Femur (tissue), 1 donor: ENCODE measurements at places on chromosomes 12 and 14.

GRCh38 chr14:91258011-91258618 lies 13.6 kb upstream of the GPR68 start:
- no peak for DNase-seq

GRCh38 chr14:95307402-95308041 lies 12.2 kb downstream of the CLMN start:
- DNase-seq: no peak

DNA sequence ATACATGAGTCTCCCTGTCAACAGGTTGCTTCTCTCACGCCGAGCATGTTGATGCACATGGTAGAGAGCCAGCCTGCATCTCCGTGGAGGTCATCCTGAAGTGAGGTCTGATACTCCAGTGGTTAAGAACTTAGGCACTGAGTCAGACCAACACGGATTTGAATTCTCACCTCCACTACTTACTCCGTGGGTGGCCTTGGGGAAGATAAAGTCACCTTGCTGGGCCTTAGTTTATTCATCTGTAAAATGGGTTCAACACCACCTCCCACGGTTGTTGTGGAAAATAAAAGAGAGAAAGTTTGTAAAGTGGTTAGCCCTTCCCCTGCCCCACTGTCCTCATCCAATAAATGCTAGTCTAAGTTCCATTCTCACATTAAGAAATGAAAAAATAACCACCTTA lies 408.9 kb downstream of the MED13L start:
- no peak for DNase-seq

DNA sequence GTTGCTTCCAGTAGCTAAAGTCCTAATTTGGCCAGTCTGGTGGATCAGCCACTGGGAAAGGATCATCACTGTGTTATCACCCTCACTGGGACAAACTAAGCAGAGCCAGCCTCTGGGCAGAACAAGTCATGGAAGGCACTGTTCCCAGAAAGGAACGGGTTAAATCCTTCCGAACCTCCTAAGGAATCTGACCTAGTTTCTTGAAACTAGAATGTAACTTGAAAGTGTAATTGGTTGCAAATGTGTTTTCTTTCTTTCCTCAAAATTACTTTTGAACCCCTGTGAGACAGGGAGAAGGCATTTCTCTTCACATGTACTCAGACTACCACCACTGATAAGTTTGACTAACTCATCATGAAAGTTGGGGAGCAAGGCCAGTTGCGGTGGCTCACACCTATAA lies 18.7 kb upstream of the KICS2 start:
- no peak for DNase-seq

DNA sequence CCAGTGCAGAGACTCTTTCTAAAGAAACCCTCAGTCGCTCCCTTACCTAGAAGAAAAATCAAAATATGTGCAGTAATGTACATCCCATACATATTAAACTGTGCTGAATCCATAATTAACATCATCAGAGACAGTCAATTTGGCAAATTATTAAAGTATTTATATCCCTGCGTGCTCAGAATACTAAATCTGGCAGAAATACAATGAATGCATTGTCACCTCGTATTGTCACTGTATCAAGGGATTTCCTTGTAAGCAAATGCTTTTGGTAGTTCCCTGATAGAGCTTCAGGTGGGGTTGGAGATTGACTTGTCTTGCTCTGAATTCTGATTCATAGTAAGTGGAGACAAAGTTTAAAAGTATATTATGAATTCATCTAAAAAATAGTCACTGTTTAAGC lies 319.1 kb downstream of the PPFIA2 start:
- no peak for DNase-seq

- no peak for DNase-seq
Observed at GRCh38 chr12:45415393-45415817, 199.5 kb downstream of the ANO6 start.

GRCh38 chr12:90301561-90302133 lies 593.0 kb upstream of the ATP2B1 start:
- DNase-seq: no peak

DNA sequence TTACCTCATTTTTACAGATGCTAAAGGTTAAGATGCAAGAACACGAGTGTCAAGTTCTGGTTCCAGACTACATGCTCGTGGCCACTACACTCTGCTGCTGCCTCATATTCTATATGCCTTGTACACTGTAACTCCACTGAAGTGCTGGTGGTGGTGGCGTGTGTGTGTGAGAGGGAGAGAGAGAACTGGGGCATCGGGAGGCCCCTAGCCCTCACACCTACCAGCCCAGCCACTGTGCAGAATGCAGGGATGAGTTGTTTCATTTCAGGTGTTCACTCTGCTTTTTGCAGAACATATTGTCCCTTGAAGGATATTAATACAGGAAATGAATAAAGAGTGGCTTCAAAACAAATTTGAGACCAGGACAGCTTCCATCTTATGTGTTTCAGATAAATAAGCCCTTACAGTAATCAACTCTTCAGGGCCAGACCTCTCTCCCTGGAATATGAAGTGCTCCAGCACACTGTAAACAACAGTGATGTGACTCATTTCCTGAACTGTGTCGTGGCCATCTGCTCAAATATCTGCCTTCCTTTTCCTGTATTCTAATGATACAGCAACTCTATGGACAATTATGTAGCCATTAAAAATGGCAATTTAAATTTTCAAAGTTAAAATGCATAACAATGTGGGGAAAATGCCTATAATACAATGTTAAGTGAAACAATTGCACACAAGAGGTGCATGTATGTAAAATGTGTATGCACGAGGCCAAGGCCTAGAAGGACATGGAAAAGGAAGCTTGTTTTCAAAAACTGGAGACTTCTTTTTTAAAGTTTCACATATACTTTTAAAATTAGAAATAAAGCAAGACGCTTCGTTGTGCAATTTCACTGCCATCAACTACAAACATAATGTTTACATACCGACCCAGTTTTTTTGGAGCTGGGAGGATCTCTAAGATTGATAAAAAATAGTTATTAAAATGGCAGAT lies 215.4 kb downstream of the PELI2 start:
- DNase-seq: no peak

- no peak for DNase-seq
Observed at GRCh38 chr12:42236017-42236416, 2.0 kb downstream of the YAF2 start.

GRCh38 chr14:104559804-104560585 lies 19.6 kb upstream of the C14orf180 start:
- DNase-seq: peak; percentile 12

GRCh38 chr12:96404696-96405095 lies 4.5 kb upstream of the CDK17 start:
- DNase-seq: no peak

DNA sequence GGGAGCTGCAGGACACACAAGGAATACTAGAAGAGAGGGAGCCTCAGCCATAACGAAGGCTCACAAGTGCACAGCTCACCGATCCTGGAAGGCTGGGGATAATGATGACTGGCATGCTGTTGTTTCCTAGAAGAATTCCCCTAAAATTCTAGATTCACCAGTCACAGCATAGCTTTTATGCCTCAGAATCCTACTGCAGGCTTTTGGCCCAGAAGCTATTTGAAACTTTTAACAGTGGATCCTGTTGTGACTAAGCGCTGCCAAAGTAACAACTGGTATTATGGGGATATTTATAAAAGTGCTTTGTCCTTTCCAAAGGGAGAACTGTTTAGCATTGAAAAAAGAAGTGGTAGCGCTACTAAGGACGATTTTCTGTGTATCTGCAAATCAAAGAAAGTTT lies 214.1 kb upstream of the PELI2 start:
- no peak for DNase-seq

- DNase-seq: no peak
Observed at GRCh38 chr14:29789475-29789874, 138.2 kb downstream of the PRKD1 start.

DNA sequence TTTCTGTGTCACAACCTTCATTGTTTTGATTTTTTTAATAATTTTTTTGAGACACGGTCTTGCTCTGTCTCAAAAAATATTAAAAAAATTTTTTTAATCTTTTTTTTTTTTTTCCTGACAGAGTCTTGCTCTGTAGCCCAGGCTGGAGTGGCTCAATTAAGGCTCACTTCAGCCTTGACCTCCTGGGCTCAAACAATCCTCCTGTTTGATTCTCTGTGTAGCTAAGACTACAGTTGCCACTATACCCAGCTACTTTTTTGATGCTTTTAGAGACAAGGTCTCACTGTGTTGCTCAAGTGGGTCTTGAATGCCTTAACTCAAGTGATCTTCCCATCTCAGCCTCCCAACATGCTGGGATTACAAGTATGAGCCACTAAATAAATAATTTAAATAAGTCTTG lies 9.2 kb upstream of the PRH2 start:
- no peak for DNase-seq

DNA sequence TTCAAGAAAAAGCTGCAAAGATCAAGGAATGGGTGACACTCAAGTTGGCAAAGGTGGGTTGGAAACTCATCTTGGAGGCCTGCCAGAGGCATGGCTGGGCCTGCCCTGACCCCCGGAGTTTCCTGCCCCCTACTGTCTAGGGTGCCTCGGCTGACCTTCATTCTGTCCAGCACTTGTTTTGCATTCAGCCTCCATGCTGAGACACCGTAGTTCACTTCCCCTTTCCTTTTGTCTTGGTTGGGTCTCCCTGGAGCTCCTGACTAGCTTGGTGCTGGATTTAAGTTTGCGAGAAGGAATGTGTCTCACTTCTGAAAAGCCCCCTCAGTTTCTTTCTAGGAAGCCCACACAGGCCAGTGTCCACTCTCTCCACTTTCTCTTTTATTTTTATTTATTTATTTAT lies 26.5 kb downstream of the PLEKHH1 start:
- no peak for DNase-seq

DNA sequence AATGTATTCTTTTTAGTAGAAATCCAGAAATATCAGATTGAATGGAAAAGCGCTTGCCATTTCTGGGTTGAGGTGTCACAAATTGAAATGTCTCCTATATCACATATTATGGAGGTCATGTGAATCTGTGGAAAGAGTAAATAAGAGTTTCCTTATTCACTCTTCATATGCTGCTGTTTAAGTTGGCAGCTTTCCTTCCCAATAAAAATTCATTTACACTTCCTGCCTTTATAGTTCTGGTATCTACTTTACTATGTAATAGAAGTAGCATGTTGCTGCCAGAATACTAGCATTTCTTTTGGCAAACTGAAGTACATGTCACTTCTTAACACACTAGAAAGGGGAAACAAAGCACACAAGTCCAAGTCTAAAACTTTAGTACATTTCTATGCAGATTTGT lies 60.8 kb downstream of the SDR9C7 start:
- DNase-seq: no peak

- DNase-seq: no peak
Observed at GRCh38 chr12:53532524-53533445, 25.5 kb upstream of the NPFF start.

DNA sequence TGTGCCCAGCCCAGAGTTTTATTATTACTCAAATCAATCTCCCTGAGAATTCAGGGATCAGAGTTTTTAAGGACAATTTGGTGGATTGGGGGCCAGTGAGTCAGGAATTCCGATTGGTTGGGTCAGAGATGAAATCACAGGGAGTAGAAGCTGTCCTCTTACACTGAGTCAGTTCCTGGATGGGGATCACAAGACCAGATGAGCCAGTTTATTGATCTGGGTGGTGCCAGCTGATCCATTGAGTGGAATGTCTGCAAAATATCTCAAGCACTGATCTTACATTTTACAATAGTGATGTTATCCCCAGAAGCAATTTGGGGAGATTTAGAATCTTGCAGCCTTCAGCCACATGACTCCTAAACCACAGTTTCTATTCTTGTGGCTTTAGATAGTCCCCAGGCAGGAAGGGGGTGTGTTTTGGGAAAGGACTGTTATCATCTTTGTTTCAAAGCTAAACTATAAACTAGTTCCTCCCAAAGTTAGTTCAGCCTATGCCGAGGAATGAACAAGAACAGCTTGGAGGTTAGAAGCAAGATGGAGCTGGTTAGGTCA lies 89.1 kb upstream of the CNOT2 start:
- DNase-seq: no peak

- no peak for DNase-seq
Observed at GRCh38 chr14:35915185-35915584, 89.0 kb downstream of the BRMS1L start.

- no peak for DNase-seq
Observed at GRCh38 chr14:90628825-90629224, 187.4 kb downstream of the TTC7B start.

GRCh38 chr12:71846322-71846940 lies 6.9 kb downstream of the TBC1D15 start:
- no peak for DNase-seq

GRCh38 chr12:30820406-30820946 lies 65.7 kb upstream of the CAPRIN2 start:
- no peak for DNase-seq
